ENCODE measurements at places on chromosomes 12 and 14.

DNA sequence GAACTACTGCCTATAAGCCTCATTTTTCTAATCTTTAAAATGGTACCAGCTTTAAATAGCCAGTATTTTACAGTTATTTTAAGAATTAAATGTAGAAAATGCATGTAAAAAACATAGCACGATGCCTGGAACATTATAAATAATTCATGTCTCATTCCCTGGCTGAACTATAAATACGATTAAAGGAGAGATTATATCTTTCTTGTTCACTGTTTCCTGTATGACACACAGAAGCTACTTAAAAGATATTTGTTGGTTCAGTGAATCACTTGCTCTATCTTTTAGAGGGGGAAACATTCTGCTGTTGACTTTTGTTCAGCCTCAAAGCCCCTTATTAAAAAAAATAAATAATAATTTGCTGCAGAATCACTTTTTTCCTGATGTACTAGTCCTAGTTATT, 406.9 kb downstream of the LRFN5 start:
- no peak for DNase-seq

DNA sequence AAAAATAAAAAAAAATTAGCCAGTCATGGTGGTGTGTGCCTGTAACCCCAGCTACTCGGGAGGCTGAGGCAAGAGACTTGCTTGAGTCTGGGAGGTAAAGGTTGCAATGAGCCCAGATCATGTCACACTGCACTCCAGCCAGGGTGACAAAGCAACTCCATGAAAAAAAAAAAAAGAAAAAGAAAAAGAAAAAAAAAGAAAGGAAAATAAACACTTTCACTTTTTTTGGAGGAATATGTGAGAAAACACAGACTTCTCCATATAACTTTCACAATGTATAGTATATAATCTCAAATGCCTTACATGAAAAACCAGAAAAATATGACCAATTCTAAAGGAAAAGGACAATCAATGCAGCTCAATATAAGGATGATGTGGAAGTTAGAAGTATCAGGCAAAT, 8.9 kb downstream of the CLECL1 start:
- DNase-seq = no peak

GRCh38 chr12:3117144-3117581, 40.0 kb downstream of the TSPAN9 start:
- DNase-seq = peak; percentile 48

DNA sequence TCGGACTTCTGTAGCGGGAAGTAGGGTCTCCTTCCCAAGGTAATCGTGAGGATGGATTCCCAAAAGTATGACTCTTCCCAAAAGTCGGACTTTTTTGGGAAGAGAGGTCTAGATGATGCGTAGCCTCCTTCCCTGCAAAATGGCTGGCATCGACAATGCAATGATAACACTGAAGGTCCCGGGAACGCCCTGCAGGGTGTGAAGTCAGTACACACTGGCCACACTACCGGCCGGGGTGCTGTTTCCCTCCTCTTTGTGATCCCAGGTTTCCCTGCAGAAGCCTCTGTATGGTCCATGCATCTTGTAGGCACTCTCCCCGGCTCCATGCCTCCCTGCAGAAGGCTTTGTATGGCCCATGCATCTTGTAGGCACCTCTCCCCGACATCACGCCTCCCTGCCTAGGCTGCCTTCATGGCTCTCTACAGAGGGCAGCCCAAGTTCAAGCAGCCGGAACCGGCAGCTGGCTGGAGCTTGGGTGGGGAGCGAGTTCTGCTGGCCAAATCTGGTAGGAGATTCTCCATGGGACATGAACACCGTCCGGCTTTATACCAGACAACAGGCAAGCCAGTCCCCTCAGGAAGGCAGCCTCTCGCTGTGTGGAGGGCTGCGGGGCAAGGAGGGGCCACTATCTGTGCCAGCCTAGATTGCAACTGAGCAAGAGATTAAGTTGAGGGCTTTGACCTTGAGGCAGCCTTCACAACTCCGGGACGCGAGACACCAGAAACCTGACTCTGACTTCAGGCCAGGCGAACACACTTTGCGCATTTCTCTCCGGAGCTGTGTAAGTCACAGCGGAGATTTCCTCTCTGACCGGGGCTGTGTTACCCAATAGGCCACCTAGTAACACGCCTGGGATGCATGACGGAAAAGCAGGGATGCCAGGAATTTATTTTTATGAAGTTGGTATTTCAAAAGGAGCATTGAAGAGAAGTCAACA, 23.5 kb downstream of the FZD10 start:
- no peak for DNase-seq

DNA sequence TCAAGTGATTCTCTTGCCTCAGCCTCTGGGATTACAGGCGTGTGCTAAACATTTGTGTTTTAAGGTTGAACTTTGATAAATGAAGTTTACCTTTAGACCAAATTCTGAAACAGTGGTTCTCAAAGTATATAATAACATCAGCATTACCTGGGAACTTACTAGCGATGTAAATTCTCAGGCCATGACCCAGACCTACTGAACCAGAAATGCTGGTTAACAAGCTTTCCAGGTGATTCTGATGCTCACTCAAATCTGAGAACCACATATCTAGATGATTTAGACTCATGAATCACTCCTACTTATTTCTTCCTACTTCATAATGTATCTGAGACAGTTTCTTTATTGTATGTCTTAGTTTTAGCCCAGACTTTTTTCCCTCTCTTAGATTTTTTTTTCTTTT, 43.6 kb downstream of the RAD51B start:
- no peak for DNase-seq

DNA sequence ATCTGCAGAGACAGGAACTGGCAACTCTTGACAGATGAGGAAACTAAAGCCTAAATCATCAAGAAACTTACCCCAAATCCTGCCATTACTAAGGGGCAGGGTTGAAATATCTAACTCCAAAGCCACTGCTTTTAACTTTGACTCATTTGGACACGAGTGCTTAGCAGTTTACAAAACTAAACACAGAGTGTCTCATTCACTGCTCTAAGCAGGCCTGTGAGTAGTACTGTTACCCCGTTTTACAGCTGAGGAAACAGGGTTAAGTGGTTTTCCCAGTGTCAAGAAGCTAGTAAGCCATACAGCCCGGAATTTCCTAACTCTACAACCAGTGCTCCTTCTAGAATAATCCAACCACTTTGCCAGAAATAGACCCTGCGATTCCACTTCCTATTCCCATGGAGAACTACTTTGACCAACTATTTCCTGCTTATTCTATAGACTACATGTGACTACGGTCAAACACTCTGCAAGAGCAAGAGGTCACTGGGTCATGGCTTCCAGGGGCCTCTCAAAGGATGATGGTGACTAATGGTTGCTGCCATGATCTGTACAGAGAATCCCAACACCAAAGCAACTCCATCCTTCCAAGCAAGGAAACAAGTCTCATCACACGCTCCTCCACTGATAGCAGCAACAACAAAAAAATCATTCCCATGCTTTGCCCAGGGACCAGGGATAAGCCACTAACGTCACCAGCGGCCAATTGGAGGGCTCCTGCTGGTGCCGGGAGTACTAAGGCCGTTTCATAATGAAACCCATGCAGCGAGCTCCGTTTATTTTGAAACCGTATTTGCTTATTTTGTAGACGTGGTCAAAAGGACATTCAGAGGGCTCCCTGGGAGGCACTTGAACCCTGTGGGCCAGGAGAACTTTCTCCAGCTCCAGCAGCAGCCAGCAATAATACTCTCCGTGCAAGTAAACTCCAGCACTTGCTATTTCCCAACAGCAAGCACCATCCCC, 56.3 kb downstream of the NUAK1 start:
- DNase-seq = no peak

GRCh38 chr14:97306133-97306759, 509.1 kb downstream of the VRK1 start:
- no peak for DNase-seq

DNA sequence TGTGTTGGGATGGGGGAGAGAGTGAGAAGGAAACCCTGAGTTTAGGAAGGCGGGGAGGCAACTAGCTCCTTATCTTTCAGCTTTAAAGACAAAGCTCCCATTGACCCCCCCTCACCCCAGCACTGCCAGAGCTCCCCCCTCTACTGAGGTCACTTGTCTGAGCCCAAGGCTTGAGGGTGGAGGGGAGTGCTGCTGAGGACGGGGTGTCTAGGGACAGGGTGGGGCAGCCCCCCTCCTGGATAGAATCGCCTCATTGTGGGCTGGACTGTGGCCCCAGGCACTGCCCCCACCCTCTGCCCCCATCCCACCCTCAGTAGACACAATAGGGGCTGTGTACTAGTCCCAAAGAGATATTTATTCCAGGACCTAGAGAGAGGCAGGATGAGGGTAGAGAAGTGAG, 3.0 kb downstream of the ERBB3 start:
- no peak for DNase-seq

GRCh38 chr12:131909752-131910219, 15.4 kb downstream of the ULK1 start:
- no peak for DNase-seq

DNA sequence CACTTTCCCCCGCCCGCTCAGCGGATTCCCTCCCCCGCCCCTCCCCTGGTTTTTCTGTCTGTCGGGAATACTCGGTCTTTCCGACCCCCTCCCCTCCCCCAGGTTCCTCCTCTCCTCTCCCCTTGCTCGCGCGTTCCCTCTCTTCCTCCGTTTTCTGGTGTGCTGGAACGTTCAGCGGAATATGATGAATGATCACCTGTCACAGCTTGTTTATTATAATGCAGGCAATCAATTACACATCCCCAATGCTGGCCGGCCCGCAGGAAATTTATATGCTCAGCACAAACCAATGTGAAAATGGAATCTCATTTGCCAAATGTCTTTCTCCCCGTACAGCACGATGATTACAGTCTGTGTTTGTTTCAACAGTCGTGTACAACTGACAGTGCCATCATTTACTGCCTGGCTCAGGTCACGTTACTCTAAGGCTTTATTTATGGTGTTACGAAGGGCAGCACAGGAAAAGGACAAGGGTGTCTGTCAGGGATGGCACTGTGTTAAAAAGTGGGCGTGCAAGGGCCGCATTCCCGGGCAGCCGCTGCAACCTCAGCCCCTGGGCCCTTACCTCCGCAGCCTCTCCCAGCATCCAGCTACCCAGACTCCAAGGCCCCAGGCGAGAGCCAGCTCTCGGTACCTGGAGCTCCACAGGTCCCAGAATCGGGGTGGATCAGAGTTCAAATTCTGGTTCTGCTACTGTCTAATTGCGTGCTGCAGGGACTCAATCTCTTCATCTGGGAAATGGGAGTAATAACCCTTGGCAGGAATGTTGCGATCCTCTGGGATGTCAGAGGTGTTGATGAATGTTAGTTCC, 24.7 kb upstream of the MAP1LC3B2 start:
- DNase-seq = no peak

GRCh38 chr14:105076805-105077648, 11.8 kb upstream of the GPR132 start:
- no peak for DNase-seq

DNA sequence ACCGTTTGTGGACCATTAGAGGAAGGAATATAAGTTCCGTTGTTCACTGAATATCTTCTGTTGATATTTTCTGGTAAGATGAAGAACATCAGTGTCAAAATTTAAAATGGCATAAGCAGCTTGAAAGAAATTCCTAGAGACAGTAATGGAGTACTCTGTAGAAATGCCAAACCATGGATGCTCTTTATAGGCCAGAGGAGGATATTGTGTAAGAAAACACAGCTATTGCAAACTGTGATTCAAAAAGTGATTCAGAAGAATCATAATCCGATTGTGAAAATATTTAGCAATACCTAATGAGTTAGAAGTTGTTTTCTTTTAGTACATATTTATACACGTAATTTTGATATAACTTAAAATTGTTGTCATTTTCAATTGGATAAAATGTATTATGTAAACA, 102.8 kb downstream of the SLC16A7 start:
- peak; percentile 48 for DNase-seq
